Fibroblast of upper back skin (primary cell): ENCODE measurements at places on chromosomes 4 and X.

DNA sequence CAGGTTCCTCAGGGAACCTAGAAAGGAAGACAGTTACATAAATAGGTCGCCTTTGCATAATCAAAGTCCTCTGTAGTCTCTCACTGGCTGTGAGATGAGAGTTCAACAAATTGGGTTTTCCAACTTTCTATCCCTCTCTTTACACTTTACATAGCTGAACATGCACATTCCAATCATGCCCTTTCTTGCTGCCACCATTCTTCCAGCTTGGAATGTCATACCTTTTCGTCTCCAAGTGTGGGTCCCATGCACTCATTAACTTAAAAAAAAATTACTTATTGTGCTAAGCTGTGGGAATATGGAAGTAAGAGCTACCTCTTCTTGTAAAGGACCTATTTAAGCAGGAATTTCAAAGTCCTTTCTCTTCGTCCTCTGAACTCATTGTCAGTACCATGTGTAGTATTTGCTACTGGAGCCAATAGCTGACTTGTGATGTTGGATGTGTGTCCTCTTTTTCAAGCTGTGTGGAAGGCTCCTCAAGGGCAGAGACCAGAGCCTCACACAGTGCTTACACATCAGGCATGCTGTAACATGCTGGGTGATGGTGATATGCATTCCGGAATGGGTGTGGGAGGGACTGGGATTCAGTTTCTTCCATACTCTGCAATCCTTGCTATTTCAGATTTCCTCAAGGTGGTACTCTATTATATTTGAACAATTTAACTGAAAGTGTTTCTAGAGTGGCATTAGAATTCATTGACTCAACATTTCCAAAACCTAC lies 7.1 kb downstream of the ENOPH1 start:
- DNase-seq = peak; percentile 35

DNA sequence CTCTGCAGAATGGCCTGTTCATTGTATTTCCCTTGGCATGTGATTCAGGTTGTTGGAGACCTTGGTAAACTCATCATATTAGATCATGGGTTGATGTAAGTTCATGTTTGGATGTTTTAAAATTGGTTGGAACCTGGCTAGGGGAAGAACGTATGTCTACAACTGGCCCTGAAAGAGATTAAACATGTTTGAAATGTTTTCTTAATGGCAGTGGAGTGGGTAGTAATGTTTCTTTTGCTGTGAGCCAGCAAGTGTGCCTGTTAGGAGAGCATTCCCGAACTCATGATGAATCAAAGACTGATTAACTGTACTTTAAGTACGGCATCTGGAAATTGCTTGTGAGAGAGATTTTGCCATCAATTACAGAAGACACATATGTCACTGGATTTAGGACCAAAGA lies 44.5 kb upstream of the SLC4A4 start:
- DNase-seq = peak; percentile 27

- peak; percentile 40 for DNase-seq
Observed at GRCh38 chrX:68183612-68184214, 249.6 kb downstream of the OPHN1 start.

- no peak for DNase-seq
Observed at GRCh38 chr4:148901075-148901705, 459.0 kb upstream of the NR3C2 start.
